Activated naive CD4-positive, alpha-beta T cell treated with anti-CD3 and anti-CD28 coated beads, Interleukin-2, amount 50 U/mL, for 72 hours (primary cell): ENCODE measurements at places on chromosomes 2 and 18. TPM values are rescaled to one million over a fixed set of nuclear protein-coding genes. Genes with fewer than 3 reads are reported as not detected.

SMYD5 gene
- 36.0 TPM for total RNA-seq

PROM2 gene
- 0.86 TPM for total RNA-seq

IMPA2 gene
- 21.9 TPM for total RNA-seq

CCL20 gene
- 5.3 TPM for total RNA-seq

KRTCAP3 gene
- total RNA-seq = 7.9 TPM

ALK gene
- 0.05 TPM for total RNA-seq

SCYGR1 gene
- not detected for total RNA-seq
